ENCODE measurements at places on chromosomes 11 and 22.

DNA sequence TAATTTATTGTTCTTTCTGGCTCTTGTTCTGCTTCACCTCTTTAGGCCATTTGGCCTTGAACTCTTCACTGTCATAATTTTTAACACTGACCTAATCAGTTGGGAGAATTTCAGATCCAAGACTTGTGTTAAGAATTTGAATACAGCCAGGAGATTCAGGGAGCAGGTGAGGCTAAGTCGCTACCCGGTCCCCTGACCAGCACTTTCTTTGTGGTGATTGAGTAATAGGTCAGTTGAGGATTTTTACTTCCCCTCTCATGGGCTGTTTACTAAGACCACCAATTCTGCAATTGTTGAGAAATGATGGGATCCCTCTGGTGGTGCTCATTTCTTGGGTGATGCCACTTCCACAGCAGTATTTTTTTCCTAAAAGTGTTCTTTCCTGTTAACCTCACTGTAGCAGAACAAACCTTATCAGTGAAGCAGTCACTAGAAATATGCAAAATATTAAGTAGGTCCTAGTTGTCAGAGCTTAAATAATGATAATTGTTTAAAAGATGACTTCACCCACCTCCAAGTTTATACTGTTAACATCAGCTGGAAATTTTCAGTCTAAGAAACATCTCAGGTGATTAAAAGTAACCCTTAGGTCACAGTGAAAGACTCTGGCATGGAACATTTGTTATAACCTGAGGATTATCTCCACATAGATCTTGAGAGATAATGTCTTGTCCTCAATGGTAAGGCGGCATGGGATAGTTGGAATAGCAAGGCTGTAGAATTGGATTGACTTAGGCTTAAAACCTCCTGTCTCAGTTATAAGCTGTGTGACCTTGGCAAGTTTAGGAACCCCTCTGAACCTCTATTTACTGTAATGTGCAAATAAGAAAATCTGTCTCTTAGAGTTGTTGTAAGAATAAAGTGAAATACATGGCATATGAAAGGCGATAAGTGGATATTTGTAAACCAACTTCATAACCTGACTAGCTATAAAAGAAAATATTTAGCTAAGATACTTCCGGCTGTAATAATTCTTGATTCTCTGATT, 41.3 kb downstream of the POLD3 start:
- DNase-seq = no peak

DNA sequence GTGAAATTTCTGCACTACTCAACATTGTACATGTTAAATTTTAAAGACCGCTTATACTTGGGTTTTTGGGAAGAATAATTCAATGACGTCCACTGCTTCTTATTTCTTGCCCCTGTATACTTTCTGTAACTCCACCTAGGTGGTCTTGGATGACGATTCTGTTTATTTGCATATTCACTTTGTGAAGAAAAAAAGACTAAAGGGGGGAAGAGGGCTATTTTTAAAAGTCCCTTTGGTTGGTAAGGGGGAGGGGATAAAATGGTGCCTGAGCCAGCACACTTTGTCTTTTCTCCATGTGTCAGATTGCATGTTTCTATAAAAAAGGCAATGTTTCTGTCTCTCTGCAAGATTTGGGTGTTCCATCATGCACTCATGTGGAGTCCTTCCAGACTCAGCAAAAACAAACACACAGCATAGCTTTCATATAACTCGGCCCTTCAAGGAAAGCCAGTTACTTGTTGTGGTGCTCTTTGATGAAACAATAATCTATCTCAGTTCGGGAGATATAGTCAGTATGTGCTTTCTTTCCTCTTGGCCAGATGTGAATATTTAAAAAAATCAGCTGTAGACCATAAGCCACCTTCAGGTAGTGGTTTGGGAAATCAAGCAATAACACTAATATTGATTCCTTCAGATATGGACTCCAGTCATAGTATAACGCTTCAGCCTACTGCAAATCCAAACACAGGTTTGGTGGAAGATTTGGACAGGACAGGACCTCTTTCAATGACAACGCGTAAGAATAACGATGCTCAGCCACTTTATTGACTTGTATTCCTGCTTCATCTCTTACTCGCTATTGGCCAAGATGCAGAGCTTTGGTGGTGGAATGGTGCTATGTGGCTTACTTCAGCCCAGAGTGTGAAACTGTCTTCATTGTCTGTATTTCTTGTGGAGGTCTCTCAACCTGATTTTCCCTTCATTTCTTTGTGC, 68.8 kb downstream of the CD44 start:
- DNase-seq = no peak

- no peak for DNase-seq
Measured at GRCh38 chr11:75964071-75964470, 149.1 kb downstream of the UVRAG start.

DNA sequence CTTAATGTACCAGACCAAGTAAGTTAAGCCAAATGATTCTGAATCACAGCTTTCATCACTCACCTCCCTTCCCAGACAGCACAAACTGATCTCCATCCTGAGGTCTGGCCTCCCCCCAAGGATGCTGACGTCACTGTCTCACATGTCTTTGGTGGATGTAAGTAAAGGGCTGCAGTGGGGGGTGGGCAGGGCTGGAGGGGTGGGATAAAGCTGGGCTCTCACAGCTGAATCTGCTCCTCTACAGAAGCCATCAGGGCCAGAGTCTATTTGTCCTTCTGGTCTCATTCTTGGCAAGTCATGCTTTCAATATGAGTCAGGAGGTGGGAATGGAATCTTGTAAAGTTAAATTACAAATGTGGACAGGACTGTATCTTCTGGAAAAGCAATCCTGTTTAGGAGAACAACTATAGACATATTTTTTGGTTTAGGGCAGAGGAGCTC, 32.7 kb downstream of the P4HA3 start:
- no peak for DNase-seq

GRCh38 chr22:26656891-26657851, at the start of gene MIAT:
Gene MIAT, plus strand, starts transcription at chr22:26657588.
- DNase-seq = peak; percentile 45

DNA sequence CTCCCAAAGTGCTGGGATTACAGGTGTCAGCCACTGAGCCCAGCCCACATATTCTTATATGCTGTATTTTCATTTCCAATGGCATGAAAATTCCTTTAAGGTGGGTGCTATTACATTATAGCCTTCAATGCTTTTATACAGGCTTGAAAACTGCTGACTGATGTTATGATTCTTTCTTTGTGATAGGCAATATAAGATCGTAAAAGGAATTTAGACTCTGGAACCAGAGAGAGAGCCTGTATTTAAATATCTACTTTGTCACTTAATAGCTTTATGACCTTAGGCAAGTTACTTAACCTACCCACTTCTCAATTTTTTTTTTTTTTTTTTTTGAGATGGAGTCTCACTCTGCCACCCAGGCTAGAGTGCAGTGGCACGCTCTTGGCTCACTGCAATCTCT, 26.2 kb downstream of the AGBL2 start:
- no peak for DNase-seq

DNA sequence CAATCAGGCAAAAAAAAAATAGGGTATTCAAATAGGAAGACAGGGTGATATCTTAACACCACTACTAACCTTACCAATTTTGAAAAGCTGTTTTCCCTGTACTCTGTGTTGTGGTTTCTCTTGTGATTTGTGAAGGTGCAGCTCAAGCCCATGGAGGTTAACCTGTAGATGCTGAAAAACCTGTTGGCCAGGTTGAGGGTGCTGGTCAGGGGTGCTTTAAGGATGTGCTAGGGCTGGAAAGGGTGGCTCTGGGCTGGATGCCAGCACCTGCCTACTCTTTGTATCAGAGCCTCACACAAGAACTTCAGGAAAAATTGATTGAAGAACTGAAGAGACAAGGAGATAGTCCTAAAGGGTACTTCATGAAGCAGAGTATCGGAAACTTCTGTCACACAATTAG, 18.3 kb upstream of the OR5M8 start:
- no peak for DNase-seq

GRCh38 chr22:26322179-26322905, 106.7 kb upstream of the ASPHD2 start:
- DNase-seq = no peak

DNA sequence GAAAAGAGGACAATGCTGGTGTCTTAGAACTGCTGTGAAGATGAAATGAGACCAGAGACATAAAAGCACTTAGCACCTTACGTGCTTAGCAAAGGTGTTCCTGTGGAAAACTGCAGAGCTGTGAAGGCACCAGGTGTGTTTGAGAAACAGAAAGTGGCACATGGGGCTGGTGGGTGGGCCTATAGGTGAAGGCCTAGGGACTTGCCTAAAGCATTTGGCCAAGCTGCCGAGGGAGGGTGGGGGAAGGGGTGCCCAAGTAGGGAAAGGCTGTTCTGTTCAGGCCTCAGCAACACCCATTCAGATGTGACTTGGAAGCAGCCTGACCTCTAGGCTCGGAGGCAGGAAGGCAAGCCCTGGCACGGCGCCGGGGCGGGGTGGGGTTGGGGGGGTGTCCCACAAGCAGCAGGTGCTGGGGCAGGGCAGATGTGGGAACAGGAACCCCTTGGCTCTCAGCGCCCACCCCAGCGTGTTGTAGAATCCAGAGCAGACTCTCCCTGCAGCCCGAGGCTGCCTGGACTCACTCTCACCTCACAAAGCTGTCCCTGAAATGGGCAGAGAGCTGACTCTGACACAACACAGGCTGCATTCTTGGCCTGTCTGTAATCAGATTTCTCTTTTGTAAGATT, 366.7 kb upstream of the NARS2 start:
- DNase-seq = no peak

DNA sequence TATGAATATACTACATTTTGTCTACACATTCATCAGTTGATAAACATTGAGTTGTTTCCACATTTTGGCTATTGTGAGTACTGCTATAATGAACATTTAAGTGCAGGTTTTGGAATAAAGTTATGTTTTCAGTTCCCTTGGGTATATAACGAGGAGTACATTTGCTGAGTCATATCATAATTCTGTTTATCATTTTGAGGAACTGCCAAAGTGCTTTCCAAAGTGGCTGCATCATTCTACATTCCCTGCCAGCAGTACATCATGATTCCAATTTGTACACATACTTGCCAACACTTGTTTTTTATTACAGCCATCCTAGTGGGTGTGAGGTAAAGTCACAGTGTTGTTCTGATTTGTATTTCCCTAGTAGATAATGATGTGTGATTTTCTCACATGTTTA, 1458.6 kb upstream of the TENM4 start:
- no peak for DNase-seq

- DNase-seq = no peak
Measured at GRCh38 chr11:70192666-70193410, 10.3 kb upstream of the FADD start.

DNA sequence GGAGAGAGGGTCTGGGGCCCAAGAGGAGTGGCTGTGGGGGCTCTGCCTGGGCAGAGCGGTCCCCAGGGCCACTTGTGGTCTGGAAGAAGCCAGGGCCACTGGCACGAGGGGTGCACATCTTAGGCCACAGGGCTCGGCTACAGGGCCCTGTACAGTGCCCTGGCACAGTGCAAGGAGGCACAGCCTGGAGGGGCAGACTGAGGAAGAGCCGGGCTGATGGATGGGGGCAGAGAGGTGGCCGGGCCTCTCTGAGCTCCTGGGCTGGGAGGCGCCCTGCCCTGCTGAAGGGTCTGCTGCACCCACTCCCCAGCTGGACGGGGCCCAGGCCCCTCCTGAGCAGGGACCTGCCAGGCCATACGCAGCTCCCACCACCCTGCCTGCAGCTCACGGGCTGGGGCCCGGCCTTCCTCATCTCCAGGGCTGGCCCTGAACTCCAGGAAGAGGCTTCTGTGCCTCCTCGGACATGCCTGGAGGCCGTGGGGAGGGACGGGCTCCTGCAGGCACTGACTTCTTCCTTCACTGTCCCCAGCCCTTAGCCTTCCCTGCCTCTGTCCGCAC, 123.5 kb downstream of the CACNA1I start:
- no peak for DNase-seq

GRCh38 chr11:96027021-96027420, 103.1 kb upstream of the MTMR2 start:
- DNase-seq = no peak

GRCh38 chr11:112364962-112365481, 104.4 kb upstream of the PLET1 start:
- no peak for DNase-seq

DNA sequence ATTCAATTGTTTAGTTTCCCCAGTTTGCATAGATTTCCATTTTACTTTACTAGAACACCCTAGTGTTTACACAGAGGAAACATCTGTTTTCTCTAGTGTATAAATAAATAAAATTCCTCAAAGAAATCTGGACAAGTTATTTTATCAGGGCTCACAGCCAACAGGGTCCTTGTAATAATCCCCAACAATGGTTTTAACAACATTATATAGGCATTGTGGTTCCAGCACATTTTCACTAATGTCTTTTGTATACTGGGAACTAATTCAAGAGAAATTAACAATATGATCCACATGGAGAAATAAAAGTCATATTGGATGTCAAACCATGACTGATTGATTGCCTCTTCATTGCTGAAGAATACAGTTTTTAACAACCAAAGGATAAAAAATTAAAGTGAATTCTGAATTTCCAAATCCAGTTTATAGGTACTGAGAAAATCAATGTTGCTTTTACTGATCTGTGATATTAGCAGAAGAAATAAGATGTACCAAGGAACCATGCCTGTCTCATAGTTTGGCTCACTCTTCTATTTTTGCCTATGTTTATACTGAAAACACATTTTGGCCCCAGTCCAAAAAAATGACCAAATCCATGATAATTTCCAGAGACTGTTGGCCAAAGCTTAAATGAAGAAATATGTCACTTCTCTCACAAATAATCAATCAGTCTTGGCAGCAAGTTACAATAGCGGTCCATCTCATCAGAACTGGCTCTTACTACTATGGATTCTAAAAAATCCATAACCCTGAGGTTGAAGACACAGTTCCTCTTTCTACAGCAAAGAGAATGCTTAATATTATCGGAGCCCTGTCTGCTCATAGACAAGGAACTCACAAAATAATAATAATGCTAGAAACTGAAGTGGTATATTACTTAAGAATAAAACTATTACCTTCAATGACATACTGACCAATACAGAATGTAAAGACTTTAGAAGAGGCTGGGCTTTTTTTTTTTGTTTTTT, 1.4 kb upstream of the MS4A13 start:
- DNase-seq = no peak

GRCh38 chr11:69576069-69576782, 64.7 kb upstream of the CCND1 start:
- no peak for DNase-seq
